HT1080 (cell line): ENCODE measurements at places on chromosomes 11 and 22. TPM values are rescaled to one million over a fixed set of nuclear protein-coding genes. Genes with fewer than 3 reads are reported as not detected.
A peak's percentile ranks its signal among the peaks of the same experiment; 100 is the strongest.

- DNase-seq = no peak
Measured at GRCh38 chr11:110046775-110047380, 46.3 kb upstream of the ZC3H12C start.

- no peak for DNase-seq
Measured at GRCh38 chr11:110757066-110757465, 44.8 kb upstream of the ARHGAP20 start.

- DNase-seq = no peak
Measured at GRCh38 chr22:49574205-49574880, 253.3 kb downstream of the BRD1 start.

DNA sequence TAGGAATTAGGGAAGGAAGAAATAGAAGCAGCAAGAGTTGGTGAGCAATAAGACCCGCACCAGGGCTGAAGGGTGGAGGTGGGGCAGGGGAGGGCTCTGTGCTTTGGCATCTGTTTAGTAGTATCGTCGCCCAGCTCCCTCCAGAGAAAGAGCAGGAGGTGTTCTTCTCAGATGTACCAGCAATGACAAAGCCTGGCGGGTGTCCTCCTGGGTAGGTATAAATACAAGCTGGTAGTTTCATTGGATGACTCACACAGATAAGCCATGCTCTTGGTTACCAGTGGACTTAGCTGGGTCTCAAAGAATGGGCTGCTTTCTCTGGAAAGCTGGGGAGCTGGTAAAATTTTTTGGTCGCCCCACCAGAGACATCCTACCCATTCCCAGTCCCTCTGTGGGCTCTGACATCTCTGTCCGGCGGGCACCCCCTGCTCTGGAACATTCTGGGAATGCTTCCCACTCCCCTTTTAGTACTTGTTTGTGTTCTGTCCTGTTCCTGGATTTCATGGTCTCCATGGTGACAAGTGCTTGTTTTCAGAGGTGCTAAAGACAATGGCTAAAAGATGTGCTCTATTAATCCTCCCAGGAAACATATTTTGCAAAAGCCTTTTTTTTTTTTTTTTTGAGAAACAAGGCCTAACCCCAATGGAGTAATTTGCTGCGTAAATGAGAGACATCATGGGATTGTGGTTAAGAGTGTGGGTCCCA, 15.4 kb upstream of the TUBA8 start:
- DNase-seq = peak; percentile 39

SOX10 gene
- total RNA-seq = not detected in 2 replicates

KBTBD4 gene
- total RNA-seq = 28.1 and 39.0 TPM in 2 replicates
